ENCODE measurements at places on chromosomes 13 and 19.

DNA sequence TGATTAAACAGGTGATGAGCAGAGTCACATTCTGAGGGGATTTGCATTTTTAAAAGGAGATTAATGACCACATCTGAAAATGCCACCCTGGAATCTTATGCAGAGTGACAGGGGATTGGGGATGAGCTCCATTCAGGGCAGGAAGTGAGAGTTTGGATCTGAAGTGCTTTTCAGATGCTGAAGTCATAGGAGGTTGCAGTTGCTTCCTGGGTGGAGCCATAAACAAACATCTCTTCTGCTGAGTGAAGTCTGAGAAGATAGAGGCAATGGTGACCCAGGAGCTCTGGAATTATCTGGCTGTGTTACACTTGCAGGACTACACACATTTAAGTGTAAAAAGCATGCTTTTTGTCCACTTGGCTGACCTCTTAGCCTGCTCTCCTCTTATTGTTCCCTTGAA is 51.4 kb upstream of the PSG8 start:
- no peak for DNase-seq

DNA sequence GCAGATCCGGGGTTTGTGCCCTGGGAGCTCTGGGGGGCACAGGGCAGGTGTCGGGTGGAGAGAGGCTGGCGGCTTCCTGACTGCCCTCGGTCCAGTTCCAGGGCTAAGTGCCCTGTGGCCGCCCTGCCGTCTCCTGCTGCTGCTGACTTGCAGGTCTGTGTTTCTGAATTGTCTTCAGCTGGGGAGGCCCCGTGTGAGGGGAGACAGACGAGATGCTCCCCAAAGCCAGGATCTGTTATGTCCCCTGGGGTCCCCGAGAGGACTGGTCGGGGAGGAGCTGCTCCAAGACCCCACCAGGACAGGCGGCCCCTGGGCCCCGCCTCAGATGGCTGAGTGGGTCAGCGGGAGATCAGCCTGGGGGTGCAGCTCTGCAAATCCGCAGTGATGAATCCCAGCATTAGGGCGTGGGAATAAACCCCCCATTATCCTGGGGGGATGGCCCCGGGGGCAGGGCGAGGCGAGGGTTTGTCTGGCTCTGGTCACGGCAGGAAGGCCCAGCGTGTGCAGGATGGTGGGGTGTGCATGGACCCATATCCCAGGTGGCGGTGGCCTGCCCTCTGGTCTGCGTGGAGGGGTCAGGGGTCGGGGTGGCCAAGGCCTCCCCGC is 4.7 kb downstream of the HCN2 start:
- no peak for DNase-seq

DNA sequence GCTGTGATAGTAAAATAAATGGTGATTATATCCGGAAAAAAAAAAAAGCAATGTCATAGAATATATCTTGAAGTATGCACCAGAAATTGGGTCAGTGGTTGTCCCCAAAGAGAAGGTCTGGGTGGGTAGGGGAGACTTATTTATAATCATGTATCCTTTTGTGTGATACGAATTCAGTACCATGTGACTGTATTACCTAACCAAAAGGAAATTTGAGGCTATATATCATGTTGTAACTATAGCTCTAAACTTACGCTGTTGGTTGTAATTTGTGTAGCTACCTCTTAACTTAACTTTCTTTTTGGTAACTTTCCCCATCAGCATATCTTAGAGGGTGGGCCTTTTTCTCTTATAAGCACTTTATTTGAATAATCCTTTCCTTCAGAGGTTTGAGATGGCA is 25.2 kb upstream of the KCTD4 start:
- no peak for DNase-seq

DNA sequence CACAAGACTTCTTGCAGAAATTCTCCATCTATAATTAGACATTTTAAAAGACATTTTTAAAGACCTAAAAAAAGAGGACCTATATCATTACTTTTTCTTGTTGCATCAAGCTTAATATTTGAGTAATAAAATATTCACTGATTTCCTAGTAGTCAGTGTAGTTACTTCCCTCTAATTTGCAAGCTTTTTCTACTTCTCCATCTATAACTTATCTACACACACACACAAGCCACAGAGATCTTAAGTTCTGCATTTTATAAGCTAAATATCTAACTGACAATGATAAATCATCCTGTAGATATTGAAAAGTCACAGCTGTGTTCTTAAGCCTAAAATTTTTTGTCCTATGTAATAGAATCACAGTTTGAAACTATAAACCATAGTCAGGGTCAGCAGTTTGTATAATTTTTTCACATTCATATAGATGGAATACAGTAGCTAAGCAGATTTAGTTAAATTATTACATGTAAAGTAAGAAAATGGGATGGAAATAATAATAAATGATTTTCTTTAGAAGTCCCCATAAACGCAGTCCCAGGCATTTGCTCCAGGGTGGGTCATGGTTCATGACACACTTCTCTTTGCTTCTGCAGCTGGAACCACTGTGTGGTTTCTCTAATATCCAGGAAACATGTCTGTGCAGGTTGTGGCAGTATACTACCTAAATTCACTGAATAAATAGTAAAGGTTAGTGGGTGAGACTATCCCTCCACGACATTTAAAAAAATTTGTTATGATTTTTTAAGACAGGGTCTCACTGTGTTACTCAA is 60.2 kb downstream of the ESD start:
- DNase-seq: no peak

DNA sequence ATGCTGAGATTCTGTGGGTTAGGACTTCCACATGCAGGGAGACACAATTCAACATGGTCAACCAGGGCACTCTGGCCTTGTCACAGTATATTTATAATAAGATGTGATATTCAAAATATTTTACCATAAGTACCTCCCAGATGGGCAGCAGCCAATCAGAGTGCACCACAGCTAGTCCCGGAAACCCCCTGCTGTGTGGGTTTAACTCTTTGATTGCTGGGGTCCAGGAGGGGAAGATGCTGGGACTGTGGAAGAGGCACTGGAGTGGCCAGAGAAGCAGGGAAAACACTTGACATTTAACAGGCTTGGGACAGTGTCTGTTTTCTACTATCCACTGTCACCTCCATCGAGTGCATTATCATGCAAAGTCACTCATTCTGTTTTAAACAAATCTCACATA is 99.0 kb downstream of the MBNL2 start:
- DNase-seq: no peak

DNA sequence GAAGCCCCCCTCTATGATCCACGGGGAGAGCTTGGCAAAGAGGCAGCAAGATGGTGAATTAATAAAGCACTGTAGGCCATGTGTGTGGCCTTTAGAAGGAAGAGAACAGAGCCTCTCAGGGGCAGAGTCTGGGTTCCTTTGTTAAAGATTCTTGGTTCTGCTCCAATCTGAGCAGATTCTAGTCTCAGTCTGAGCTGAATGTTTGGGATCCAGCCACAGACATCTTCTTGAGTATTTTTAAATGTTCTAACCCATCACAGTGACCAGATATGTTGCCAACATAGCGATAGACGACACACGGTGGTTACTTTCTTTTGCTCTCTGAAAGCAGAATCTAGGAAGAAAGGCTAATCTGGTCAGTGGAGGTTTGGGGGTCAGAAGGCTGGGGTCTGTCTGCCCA is 147.5 kb upstream of the GPR12 start:
- DNase-seq: no peak

DNA sequence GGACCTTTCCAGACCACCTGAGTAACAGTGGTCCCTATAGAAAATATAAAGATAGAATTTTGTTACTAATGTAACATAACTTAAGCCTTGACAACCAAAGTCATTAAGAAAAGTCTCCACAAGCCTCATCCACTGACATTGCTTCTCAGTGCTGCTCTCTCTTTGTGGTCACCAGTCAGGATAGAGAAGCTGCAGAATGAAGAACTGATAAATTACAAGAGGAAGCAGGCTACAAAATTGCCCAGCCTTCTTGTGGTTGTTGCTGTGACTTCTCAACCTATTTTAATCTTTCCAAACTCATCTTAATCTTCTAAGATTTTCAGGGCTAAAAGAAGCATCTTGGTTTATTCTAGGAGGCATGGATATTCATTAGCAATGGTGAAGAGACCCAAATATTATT is 343.8 kb downstream of the MZT1 start:
- no peak for DNase-seq

GRCh38 chr13:46121597-46122163 is 16.8 kb upstream of the CPB2 start:
- DNase-seq: no peak

- no peak for DNase-seq
These were observed 3.4 kb upstream of the ZSCAN4 start for GRCh38 chr19:57665261-57665806.

GRCh38 chr13:101231751-101232428 is 184.4 kb downstream of the NALCN start:
- DNase-seq: no peak

DNA sequence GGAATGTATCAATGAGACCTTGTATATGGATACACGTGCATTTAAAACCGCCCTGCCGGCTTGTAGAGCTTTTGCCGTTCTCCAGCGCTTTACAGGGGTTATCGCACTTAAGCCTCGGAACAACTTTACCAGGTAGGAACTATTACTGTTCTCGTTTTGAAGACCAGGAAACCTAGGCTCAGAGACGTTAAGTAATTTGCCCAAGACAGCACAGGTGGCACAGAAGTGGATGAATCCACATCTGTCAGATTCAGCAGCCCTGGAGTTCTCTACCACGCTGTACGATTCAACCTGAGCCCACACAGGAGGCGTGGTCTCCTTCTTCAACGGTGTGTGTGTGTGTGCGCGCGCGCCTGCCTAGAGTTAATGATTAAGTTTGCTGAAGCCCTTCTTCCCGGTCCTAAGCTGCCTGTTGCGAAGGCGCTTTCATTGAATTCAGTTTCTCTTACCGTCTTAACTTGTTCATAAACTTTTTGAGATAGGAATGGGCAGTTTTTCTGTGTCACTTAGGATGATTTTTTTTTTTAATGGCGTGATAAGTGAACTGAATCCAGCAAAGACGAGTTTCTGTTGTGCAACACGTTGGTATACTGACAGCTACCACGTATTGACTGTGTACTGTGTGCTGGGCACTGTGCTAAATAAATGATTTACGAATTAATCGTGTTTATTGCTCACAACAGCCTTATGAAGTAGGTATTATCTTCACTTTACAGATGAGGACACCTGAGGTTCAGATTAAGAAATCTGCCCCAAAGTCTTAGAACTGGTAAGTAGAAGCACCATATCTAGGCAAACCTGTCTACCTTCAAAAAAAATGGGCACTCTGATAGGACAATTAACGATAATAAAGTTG is 67.4 kb downstream of the KCNRG start:
- DNase-seq: no peak

- no peak for DNase-seq
These were observed 2.9 kb downstream of the HIF3A start for GRCh38 chr19:46299695-46300094.

DNA sequence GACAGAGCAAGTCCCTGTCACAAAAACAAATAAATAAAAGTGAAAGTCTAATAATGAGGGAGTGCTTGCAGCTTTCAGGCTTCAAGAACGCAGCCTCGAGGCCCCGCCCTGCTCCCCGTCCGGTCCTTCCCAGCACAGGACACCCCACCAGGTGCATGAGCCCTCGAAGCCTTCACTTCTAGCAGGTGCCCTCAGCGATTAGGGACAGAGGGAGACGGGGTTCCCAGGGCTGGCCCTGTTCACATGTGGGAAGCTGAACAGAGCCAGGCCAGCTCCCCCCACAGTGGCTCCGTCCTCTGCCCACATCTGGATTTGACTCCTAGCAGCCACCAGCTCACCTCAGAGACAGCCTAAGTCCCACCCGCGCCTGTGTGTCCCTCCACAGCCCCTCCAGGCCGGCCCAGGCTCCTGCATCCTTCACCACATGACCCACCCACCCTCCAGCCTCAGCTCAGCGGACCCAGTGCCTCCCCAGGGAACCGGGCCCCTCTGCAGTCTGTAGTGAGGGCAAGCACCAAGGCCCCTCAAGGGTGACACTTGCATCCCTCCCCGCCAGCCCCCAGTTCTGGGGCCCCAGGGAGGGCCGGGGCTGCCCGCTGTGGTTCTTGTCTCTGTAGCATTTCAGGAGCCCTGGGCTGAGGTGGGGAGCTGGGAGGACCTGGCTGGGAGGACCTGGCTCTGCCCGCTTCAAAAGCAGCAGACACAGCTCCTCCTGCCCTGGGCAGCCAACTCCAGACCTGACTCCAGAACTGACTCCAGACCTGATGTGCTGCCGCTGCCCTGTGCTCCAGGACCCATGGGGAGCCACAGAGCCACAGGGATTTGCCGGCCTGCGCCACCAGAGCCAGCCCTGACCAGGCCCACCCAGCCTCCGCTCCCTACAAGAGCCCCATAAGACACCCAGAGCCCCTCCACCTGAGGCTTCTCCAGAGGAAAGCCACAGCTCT is 27.2 kb downstream of the GPX4 start:
- DNase-seq: no peak

DNA sequence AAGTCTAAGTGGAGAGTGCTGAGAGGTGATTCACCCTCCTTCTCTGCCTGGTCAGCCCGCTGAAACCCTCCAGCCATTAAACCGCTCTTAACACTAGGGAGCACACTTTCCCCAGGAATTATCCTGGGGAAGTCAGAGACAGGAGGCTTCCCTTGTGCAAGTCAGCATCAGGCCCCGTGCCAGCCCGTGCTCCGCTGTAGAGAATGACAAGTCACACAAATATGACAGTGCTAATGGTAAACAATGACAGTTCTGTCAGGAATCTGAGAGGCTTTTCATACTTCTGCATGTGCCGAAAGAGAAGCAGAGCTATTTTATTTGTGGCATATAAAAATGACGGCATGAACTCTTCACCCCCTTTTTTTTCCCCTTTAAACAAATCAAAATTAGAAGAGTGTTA is 816.9 kb upstream of the SLC10A2 start:
- DNase-seq: no peak

DNA sequence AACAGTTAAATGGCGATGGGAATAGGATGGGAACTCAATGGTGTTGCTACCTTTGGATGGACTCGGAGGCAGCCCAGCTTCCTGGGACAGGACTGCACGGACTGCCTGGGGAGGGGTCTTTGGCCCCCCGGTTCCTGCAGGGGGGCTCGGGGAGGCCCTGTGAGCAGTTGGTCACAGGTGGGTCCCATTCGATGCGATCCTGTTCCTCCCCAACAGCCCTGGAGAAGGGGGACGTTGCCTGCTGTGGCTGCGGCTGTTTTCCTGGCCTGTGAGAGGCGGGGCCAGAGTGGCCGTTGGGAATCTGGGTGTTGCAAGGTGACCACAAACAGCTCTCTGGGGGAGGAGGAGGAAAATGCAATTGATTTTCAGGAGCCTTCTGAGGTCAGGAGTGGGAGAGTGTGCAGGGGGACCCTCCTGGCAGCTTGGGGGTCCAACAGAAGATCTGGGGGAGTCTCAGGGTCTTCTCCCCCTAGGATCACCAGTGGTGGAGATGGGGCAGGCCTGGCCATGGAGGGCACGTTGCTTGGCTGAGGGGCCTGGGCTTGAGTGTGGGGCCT is 1.9 kb upstream of the PLPPR3 start:
- DNase-seq: no peak

DNA sequence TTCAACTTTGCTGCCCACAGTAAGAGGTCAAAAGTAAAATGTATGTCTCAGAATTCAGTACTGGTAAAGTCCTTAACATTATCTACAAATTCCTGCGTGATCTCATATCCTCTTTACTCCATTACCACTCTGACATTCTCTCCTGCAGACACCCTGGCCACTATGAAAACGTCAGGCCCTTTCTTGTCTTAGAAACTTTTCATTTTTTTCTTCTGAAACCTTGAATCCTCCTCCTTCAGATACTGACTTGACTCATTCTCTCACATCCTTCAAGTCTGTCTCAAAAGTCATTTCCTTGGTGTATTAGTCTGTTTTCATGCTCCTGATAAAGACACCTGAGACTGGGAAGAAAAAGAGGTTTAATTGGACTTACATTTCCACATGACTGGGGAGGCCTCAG is 262.3 kb downstream of the POU4F1 start:
- DNase-seq: no peak

GRCh38 chr19:38362076-38362945 is 12.1 kb upstream of the PSMD8 start:
- no peak for DNase-seq

GRCh38 chr13:103250071-103250470 is 183.9 kb upstream of the SLC10A2 start:
- no peak for DNase-seq
